ENCODE measurements at places on chromosomes 6 and 20. TPM values are rescaled to one million over a fixed set of nuclear protein-coding genes. Genes with fewer than 3 reads are reported as not detected.

DNA sequence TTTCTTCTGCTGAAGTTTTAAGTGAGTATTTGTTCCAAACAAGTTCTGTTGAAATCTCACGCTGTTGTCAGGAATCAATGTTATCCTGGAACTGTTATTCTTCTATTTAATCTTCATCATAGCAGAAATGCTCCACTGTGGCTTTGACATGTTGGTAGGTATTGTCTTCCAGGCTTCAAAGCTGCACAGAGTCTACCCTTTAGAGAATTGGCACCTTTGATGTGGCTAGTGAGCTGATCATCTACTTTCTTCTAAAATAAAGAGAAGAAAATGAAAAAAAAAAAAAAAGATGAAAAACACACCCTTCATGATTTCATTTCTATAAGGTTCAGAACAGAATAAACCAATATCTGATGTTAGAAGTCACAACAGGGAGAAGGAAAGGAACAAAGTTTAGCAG is 5.8 kb upstream of the ZSCAN23 start:
- no peaks in the 10 kb centered on the region for H3K36me3 ChIP-seq

DNA sequence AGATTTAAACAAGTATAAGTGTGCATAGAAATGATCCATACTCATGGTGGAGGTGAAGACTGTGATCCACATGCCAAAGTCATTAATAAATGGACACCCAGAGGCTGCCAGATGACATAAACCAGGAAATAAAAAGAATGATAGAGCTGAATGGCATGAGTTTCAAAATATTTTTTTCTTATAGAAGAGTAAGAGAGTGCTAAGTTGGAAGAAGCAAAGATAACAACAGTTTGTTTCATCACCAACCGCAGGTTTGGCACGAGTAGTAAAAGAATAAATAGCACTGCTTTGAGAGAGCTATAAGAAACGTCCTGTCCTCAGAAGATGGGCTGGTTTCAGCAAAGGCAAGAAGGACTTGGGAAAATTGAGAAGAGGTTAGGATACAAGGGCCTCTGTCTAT is 246.9 kb downstream of the UBE3D start:
- no peaks in the 10 kb centered on the region for H3K27me3 ChIP-seq
- no peak overlapping the region for H3K4me3 ChIP-seq
- no peak overlapping the region for H3K27ac ChIP-seq
- no peaks in the 10 kb centered on the region for H3K4me1 ChIP-seq
- DNase-seq = no peak

DNA sequence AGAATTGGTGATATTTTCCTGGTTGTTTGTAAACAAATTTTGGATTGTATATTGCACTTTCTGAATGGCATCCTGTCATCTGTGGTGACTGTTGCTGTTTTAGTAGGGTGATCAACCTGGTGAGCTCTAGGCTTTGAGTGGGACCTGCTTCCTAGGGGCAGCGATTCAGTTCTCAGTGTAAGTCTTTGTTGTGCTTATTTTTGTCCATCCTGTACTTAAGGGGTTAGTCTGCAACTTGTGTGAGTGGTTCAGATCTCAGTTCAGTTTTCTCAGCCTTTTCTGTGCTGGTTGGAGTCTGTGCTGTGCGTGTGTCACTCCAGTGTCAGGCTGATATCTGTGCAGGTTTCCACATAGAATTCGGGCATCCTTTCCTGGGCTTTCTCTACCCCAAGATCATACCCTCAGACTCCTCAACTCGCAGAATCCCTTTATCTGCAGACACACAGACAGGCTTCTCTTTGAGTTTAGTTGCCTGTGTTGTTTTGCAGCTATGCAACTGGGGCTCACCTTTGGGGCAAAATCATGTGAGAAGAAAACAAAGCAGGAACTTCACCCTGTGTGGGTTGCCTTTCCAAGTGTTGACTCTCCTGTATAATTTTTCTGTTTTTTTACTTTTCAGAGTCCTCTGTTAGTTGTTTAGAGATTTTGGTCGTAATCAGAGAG is 177.7 kb downstream of the FARS2 start:
- H3K36me3 ChIP-seq = peaks cover 10% of the 10 kb centered on the region
- DNase-seq = no peak
- H3K4me1 ChIP-seq = peaks cover 4% of the 10 kb centered on the region
- H3K27me3 ChIP-seq = no peaks in the 10 kb centered on the region

DNA sequence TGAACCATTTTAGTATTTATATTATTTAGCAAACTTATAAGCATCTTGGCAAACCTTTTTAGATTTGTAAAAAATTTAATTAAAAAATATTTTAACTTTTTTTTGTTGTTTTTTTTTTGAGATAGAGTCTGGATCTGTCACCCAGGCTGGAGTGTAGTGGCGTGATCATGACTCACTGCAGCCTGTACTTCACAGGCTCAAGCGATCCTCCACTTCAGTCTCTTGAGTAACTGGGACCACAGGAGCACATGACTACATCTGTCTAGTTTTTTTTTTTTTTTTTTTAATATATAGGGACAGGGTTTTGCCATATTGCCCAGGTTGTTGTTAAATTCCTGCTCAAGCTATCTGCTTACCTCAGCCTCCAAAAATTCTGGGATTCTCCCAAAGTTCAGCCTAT is 161.1 kb downstream of the EYS start:
- no peak overlapping the region for H3K4me3 ChIP-seq
- DNase-seq = no peak
- H3K4me1 ChIP-seq = no peaks in the 10 kb centered on the region
- no peak overlapping the region for H3K27ac ChIP-seq

DNA sequence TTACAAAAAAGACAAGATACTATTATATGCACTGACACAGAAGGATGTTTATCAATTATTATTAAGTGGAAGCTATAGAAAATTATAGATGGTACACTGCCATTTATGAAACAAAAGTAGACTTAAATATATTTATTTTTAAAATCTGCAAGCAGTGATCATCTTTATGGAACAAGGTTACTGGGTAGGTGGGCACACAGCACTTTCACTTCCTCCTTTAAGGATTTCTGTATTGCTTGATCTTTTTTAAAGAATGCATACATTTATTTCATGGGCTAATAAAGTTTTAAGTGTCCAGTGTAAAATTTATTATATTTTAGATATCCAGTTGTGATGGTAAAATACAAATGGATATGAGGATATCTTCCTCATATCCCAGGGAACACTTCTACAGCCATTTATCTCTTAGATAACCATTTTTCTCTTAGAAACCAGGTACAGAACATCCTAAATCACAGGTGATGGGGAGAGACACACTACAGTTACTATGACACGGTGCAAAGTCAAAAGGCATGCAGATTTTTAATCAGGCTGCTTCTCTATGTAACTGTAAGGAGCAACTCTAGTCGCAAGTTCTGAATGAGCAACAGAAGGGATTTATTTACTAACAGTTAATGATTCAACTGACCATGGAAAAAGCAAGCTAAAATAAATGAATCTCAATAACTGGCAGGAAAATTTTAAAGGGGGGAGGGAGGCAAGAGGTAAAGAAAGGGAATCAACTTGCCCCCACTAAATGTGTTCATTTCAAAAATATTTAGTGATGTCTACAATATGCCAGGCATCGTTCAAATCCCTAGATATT is 2.2 kb downstream of the FBXL4 start:
- H3K4me3 ChIP-seq = peak overlapping the region; percentile 94
- H3K4me1 ChIP-seq = peaks cover 14% of the 10 kb centered on the region
- peaks cover 20% of the 10 kb centered on the region for H3K36me3 ChIP-seq

DNA sequence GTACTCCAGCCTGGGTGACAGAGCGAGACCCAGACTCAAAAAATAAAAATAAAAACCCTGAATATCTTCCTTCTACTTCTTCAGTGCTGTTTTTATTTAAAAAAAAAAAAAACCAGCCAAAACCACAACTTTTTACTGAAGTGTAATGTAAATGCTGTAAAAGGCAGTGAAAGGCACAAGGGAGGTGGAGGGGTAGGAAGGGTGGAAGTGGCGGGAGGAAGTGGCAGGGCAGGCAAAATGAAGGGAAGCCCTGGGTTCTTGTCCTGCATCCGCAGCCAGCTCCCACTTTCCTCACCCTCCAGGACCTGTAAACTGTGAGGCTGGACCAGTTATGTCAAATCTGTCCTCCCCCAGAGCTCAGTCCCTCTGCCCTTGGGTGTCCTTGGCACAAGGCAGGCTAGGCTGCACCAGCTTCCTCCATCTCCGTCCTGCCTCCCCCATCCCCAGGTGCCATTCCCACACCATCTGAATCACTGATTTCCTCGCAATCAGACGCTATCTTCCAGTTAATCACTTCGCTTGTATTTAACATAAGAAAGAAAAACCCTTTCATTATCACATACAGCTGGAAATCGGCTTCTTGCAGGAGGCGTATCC is 13.7 kb upstream of the PANK2 start:
- peaks cover 23% of the 10 kb centered on the region for H3K36me3 ChIP-seq
- no peak overlapping the region for H3K4me3 ChIP-seq
- H3K4me1 ChIP-seq = peaks cover 21% of the 10 kb centered on the region
- H3K27me3 ChIP-seq = no peaks in the 10 kb centered on the region
- H3K27ac ChIP-seq = no peak overlapping the region
- no peak for DNase-seq

DNA sequence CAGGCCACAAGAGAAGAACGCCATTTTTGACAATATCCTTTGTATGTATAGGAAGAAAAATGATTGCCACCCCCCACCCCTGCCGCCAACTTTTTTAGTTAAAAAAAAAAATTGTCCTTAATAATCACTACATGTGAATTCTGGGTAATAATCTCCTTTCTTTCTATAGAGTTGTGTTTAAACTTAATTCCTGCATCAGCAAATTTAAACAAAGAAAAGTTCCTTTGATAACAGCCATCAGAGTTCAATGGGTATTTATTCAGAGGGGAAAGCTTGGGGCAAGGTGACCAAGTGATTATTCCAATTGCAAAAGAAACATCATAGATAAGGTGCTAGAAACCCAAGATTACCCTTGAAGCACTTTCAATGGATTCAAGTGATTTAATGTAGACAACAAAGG is 47.0 kb downstream of the GCLC start:
- DNase-seq = no peak
- peaks cover 15% of the 10 kb centered on the region for H3K4me1 ChIP-seq
- peak overlapping the region; percentile 39 for H3K27ac ChIP-seq
- H3K4me3 ChIP-seq = no peak overlapping the region
- H3K36me3 ChIP-seq = peaks cover 25% of the 10 kb centered on the region

GRCh38 chr20:63642527-63643247 is 10.5 kb downstream of the STMN3 start:
- no peaks in the 10 kb centered on the region for H3K36me3 ChIP-seq
- H3K27ac ChIP-seq = no peak overlapping the region
- DNase-seq = no peak
- H3K4me3 ChIP-seq = peak overlapping the region; percentile 82

DNA sequence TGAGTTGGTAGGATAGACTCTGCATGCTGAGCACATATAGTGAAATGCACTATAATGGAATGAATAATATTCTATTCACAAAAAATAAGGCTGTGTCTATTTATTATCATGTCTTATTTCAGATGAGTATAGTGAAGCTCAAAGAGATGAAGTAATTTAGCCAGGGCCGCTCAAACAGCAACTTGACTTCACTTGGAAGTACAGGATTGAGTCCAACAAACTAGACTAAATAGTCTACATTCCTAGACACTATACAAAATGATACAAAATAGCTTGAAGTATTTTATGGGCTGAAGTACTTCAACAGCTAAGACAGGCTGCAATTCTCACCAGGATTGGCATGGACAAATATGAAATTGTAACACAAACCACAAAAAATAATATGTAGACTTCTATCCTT is 144.5 kb upstream of the DST start:
- no peak overlapping the region for H3K4me3 ChIP-seq
- no peak for DNase-seq
- peaks cover 7% of the 10 kb centered on the region for H3K4me1 ChIP-seq
- H3K27ac ChIP-seq = no peak overlapping the region

SAMD3 gene
- total RNA-seq = 3.3 TPM

TNFRSF6B gene
- total RNA-seq = not detected

ZNFX1 gene
- total RNA-seq = 21.9 TPM

All from type B pancreatic cell (in vitro differentiated cells).